Gastroesophageal sphincter (tissue), 4 donors: ENCODE measurements at places on chromosomes 13 and 19. TPM values are rescaled to one million over a fixed set of nuclear protein-coding genes. Genes with fewer than 3 reads are reported as not detected.

ICAM4 gene
- not detected for total RNA-seq

- no peak for ATAC-seq
- no peak overlapping the region for H3K4me3 ChIP-seq
- H3K4me1 ChIP-seq: no peaks in the 10 kb centered on the region
- peaks cover 100% of the 10 kb centered on the region for H3K27me3 ChIP-seq
- no peak overlapping the region for H3K27ac ChIP-seq
- H3K36me3 ChIP-seq: no peaks in the 10 kb centered on the region
Observed at GRCh38 chr19:50646074-50646807, 3.0 kb upstream of the C19orf81 start.

ZNF649 gene
- total RNA-seq: 10.9 TPM

- no peak for ATAC-seq
- H3K36me3 ChIP-seq: no peaks in the 10 kb centered on the region
- no peak overlapping the region for H3K4me3 ChIP-seq
- no peaks in the 10 kb centered on the region for H3K27me3 ChIP-seq
- H3K4me1 ChIP-seq: no peaks in the 10 kb centered on the region
- no peak overlapping the region for H3K27ac ChIP-seq
Observed at GRCh38 chr13:91331047-91331915, 16.2 kb upstream of the MIR17HG start.

CEACAM3 gene
- total RNA-seq: not detected

SMIM24 gene
- not detected for total RNA-seq

- no peaks in the 10 kb centered on the region for H3K4me1 ChIP-seq
- no peak overlapping the region for H3K4me3 ChIP-seq
- no peak for ATAC-seq
- H3K27ac ChIP-seq: no peak overlapping the region
- H3K27me3 ChIP-seq: no peaks in the 10 kb centered on the region
- H3K36me3 ChIP-seq: no peaks in the 10 kb centered on the region
Observed at GRCh38 chr13:89153941-89154340, 1482.8 kb downstream of the SLITRK5 start.

COX7A1 gene
- total RNA-seq: 50.4 TPM

DNA sequence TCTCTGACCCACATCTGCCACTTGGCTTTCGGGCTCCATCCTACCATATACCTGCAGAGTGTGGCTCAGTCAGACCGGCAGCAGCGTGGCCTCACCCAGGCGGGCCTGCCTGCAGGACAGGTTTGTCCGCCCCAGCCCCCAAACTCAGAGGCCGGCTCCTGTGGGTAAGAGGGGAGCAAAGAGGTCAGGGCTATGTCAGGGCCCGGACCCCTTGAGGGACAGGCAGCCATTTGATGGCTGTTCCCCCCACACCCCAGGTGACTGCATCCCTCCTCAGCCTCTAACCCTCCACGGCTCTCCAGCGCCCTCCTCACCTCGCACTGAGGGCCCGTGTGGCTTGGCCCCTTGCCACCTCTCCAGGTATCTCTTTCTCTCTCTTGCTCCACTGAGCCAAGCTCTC is 12.3 kb upstream of the ZBTB32 start:
- no peaks in the 10 kb centered on the region for H3K36me3 ChIP-seq
- no peak for ATAC-seq
- H3K27ac ChIP-seq: no peak overlapping the region

GRCh38 chr13:46905249-46905648 is 8.4 kb upstream of the HTR2A start:
- H3K27me3 ChIP-seq: no peaks in the 10 kb centered on the region
- H3K4me1 ChIP-seq: no peaks in the 10 kb centered on the region
- no peak for ATAC-seq
- no peak overlapping the region for H3K27ac ChIP-seq

TRAPPC2B gene
- total RNA-seq: 9.0 TPM

GRCh38 chr19:3607303-3608078 is 816 bp upstream of the TBXA2R start:
- H3K4me3 ChIP-seq: peak overlapping the region; percentile 76
- H3K27ac ChIP-seq: peak overlapping the region; percentile 86
- no peaks in the 10 kb centered on the region for H3K27me3 ChIP-seq
- H3K36me3 ChIP-seq: peaks cover 23% of the 10 kb centered on the region
- peaks cover 88% of the 10 kb centered on the region for H3K4me1 ChIP-seq

GRCh38 chr19:31120952-31121351 is 228.3 kb downstream of the TSHZ3 start:
- no peak overlapping the region for H3K4me3 ChIP-seq
- no peaks in the 10 kb centered on the region for H3K4me1 ChIP-seq
- H3K27ac ChIP-seq: no peak overlapping the region
- H3K27me3 ChIP-seq: no peaks in the 10 kb centered on the region
- no peak for ATAC-seq

IFNL2 gene
- not detected for total RNA-seq

ZC3H13 gene
- total RNA-seq: 36.8 TPM

- H3K27ac ChIP-seq: no peak overlapping the region
- H3K4me3 ChIP-seq: peak overlapping the region; percentile 77
- H3K27me3 ChIP-seq: no peaks in the 10 kb centered on the region
- peaks cover 24% of the 10 kb centered on the region for H3K4me1 ChIP-seq
- no peaks in the 10 kb centered on the region for H3K36me3 ChIP-seq
- ATAC-seq: peak; percentile 17
Observed at GRCh38 chr19:11813703-11814028, 407 bp upstream of the ZNF440 start.

CERS1 gene
- total RNA-seq: not detected

LILRB5 gene
- 17.5 TPM for total RNA-seq

- no peaks in the 10 kb centered on the region for H3K36me3 ChIP-seq
- no peaks in the 10 kb centered on the region for H3K4me1 ChIP-seq
- no peak overlapping the region for H3K27ac ChIP-seq
- ATAC-seq: no peak
Observed at GRCh38 chr13:108650271-108650670, 20.9 kb downstream of the MYO16 start.

GRCh38 chr19:10418485-10419199 is 1.7 kb upstream of the PDE4A start:
- no peak for ATAC-seq
- H3K27ac ChIP-seq: no peak overlapping the region
- no peaks in the 10 kb centered on the region for H3K36me3 ChIP-seq
- H3K27me3 ChIP-seq: peaks cover 91% of the 10 kb centered on the region

- H3K4me3 ChIP-seq: no peak overlapping the region
- no peak overlapping the region for H3K27ac ChIP-seq
- peaks cover 9% of the 10 kb centered on the region for H3K4me1 ChIP-seq
- no peak for ATAC-seq
Observed at GRCh38 chr19:49938662-49939061, 9.4 kb upstream of the NUP62 start.

CYP2S1 gene
- total RNA-seq: 1.2 TPM

GRCh38 chr19:16861011-16861410 is 27.8 kb upstream of the F2RL3 start:
- H3K36me3 ChIP-seq: no peaks in the 10 kb centered on the region
- no peak overlapping the region for H3K4me3 ChIP-seq
- no peaks in the 10 kb centered on the region for H3K4me1 ChIP-seq
- no peaks in the 10 kb centered on the region for H3K27me3 ChIP-seq

DNA sequence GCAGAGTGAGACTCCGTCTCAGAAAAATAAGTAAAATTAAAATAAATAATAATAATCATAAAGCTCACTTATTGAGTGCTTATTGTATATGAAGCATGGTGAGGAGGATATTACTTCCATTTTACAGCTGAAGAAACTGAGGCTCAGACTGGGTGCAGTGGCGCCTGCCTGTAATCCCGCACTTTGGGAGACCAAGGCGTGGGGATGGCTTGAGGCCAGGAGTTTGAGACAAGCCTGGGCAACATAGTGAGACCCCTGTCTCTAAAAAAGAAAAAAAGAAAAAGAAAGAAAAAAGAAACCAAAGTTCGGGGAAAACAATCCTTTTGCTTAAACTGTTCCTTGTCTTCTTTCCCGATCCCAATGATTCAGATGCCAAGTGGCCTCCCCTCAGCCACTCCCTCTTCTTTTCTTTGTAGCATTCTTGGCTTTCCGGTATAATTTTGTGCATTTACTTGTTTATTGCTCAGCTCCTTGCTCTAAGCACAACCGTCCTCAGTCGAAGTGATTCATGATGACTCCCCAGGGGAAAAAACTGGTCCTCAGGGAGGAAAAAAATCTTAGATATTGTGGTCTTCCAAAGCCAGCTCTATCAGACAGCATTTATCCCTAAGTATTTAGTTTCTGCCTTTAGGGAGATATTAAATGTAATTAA is 965 bp upstream of the EIF3G start:
- ATAC-seq: peak; percentile 24
- peak overlapping the region; percentile 95 for H3K4me3 ChIP-seq
- H3K4me1 ChIP-seq: peaks cover 9% of the 10 kb centered on the region

DNA sequence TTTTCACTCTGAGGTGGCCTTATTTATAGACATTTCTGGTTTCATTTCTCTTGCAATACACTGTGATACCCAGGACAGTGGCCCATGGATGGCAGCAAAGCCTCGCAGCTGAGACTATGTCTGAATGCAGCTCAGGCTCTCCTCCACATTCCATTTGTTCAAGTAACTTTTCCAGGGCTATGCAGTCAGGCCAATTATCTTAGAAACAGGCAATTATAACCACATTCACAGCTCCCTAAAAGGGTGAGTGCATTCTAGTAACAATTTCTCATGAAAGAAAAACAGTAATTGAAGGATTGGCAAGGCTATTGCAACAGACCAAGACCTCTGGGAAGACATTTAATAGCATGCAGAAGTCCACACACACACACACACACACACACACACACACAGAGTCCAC is 264.0 kb downstream of the TBC1D4 start:
- H3K4me3 ChIP-seq: no peak overlapping the region
- no peaks in the 10 kb centered on the region for H3K36me3 ChIP-seq
- no peak for ATAC-seq
- no peaks in the 10 kb centered on the region for H3K27me3 ChIP-seq
- H3K4me1 ChIP-seq: no peaks in the 10 kb centered on the region
- H3K27ac ChIP-seq: no peak overlapping the region

GRCh38 chr13:97160421-97160820 is 61.7 kb upstream of the MBNL2 start:
- no peaks in the 10 kb centered on the region for H3K4me1 ChIP-seq
- H3K27me3 ChIP-seq: no peaks in the 10 kb centered on the region
- H3K36me3 ChIP-seq: no peaks in the 10 kb centered on the region
- no peak overlapping the region for H3K27ac ChIP-seq
